Activated effector memory CD4-positive, alpha-beta T cell treated with Interleukin-2 at 50 U/mL for 16 hours (primary cell): ENCODE measurements at places on chromosomes 13 and 19.
A peak's percentile ranks its signal among the peaks of the same experiment; 100 is the strongest.

DNA sequence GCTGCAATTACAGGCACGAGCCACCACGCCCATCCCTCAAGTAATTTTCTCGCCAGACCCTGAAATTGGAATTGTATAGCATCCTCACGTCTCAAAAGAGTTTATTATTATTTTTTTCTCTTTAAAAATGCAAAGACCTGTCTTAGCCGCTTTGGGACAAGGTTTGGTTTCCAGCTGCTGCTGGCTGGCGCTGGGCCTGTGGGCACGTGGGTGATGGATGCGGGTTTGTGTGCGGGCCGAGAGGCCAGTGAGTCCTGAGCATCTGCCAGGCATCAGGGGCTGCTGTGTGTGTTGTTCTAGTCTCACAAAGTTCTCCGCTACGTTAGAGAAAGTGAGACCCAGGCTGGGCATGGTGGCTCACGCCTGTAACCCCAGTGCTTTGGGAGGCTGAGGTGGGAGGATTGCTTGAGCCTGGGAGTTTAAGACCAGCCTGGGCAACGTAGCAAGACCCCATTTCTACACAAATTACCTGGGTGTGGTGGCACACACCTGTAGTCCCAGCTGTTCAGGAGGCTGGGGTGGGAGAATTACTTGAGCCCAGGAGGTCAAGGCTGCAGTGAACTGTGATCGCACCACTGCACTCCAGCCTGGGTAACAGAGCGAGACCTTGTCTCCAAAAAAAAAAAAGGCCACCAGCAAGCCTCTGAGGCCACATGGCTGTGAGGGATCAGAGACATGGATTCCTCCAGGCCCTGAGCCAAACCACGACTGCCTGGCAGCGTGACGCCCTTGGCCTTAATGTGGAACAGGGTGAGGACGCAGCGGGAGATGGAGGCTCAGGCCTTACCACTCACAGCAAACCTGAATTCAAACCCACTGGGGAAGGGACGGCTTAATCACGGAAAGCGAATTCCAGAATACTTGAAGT is 4.7 kb upstream of the TMPRSS9 start:
- no peak for DNase-seq

GRCh38 chr13:79990048-79990447 is 350.9 kb downstream of the SPRY2 start:
- DNase-seq: no peak

GRCh38 chr19:32876236-32876918 is 6.8 kb upstream of the SLC7A9 start:
- no peak for DNase-seq

DNA sequence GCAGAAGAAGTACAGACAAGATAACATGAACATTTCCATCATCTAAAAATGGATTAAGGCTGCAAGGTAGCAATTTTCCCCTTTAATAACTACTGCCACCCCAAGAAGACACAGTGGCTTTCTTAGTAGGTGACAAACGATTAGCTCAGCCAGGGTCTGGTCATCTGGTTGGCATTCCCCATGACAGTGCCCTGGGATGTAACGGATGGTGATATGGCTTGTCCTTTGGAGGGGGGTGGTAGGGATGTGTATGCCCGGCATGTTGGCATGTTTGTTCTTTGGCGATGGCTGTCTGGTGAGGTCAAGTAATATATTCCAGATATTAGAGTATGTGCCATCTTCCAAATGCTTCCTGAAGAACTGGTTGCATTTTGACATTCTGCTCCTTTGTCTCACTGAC is 135.6 kb upstream of the ZNF536 start:
- DNase-seq: no peak

GRCh38 chr13:87942205-87942604 is 271.0 kb downstream of the SLITRK5 start:
- no peak for DNase-seq

- DNase-seq: peak; percentile 46
Observed at GRCh38 chr19:16586991-16587832, 15.0 kb upstream of the SLC35E1 start.

DNA sequence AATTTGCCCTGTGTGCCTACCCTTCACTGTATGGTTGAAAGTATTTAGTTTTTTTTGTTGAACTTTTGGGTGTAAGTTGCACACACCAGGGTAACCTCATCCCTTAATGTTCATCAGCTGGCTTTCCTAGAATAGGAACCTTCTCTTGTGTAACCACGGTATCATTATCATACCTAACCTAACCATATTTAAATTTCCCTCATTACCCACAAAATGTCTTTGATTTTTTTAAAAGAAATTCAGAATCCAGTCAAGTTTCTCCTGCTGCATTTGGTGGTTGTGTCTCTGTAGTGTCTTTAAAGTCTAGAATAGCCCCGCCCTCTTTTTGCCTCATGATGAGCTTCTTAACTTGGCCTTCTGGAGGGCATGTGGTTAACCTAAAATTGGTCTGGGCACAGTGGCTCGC is 80.3 kb downstream of the RYR1 start:
- DNase-seq: no peak

GRCh38 chr19:42066075-42066754 is 3.8 kb downstream of the GRIK5 start:
- DNase-seq: no peak

DNA sequence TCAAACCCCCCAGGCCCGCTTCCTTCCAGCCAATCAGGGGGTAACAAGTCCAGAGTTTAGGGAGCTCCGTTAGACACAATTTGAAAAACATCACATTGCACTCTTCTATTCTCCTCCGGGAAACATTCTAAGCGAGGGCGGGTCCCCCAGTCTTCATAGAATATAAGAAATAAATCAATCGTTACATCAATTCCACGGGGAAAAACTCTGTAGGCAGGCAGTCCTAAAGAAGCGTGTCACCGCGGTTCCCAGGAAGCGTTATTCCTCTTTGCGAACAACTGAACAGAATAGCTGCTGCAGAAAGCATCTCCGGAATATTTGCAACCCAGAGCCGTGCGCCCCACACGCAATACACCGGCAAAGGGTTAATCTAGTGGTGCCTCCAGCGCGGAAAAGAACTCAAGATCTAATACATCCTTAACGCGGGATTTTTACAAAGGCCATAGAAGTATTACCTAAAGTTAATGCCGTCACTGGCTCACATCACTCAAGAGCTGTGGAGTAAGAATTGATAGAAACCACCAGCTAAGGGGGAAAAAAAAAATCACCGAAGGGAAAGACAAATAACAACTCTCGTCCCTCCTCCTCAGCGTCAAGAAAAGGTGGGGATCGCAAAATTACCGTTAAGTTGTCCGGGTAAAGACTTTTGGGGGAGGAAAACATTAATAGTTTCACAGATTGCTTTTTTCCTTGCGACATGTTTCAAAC is 65.1 kb downstream of the KCNRG start:
- DNase-seq: peak; percentile 19

GRCh38 chr13:95470574-95471366 is 81.8 kb upstream of the CLDN10 start:
- no peak for DNase-seq

GRCh38 chr13:28313579-28313978 is 175.2 kb downstream of the PAN3 start:
- DNase-seq: no peak

- DNase-seq: no peak
Observed at GRCh38 chr13:27199696-27200095, 28.1 kb upstream of the USP12 start.

- no peak for DNase-seq
Observed at GRCh38 chr13:57925751-57926150, 294.2 kb downstream of the PCDH17 start.

DNA sequence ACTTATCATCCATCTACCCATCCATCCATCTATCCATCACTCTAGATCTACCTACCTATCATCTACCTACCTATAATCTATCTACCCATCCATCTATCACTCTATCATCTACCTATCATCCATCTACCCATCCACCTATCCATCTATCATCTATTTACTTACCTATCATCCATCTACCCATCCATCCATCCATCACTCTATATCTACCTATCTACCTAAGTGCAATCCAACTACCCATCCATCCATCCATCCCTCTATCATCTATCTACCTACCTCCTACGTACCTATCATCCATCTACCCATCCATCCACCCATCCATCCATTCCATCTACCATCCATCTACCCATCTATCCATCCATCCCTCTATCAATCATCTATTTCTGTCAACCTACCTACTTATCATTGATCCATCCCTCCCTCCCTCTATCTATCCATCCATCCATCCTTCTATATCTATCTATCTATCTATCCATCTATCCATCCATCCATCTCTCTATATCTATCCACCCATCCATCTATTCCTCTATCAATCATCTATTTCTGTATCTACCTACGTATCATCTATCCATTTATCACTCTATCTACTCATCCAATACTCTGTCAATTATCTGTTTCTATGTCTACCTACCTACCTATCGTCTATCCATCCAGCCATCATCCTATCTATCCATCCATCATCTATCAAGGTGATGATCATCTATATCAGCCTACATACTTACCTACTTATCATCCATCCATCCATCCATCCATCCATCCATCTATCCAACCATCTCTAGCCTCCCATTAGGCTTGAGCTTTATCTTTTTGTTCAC is 49.1 kb downstream of the CEBPG start:
- no peak for DNase-seq

DNA sequence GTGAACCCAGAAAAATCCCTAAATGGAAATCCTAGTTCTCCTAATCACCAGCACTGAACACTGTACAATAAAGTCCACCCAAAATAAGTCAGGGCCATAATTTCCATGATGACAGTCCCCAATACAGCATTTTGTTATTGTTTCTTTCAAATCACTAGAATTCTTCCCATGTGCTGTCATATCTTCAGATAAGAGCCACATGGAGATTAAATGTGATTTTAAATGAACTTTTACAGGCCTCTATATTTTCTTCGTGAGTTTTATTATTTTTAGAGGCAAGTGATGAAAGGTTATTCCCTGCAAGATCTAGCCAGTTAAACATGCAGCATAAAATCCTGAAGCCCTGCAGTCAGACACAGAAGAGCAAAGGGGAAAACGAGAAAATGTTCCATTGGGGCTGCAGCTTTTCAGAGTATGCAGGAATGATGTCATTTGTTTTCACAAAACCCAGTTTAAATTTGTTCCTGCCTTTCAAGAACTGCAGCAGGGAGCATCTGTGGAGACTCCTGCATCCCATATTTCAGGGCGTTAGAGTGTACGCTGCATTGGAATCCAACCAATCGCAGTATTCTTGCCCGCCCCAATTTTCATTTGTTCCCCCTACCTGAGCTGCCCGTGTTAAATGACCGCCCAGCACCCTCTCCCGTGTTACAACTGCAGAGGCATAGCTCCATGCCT is 167.2 kb upstream of the KLF12 start:
- DNase-seq: no peak

DNA sequence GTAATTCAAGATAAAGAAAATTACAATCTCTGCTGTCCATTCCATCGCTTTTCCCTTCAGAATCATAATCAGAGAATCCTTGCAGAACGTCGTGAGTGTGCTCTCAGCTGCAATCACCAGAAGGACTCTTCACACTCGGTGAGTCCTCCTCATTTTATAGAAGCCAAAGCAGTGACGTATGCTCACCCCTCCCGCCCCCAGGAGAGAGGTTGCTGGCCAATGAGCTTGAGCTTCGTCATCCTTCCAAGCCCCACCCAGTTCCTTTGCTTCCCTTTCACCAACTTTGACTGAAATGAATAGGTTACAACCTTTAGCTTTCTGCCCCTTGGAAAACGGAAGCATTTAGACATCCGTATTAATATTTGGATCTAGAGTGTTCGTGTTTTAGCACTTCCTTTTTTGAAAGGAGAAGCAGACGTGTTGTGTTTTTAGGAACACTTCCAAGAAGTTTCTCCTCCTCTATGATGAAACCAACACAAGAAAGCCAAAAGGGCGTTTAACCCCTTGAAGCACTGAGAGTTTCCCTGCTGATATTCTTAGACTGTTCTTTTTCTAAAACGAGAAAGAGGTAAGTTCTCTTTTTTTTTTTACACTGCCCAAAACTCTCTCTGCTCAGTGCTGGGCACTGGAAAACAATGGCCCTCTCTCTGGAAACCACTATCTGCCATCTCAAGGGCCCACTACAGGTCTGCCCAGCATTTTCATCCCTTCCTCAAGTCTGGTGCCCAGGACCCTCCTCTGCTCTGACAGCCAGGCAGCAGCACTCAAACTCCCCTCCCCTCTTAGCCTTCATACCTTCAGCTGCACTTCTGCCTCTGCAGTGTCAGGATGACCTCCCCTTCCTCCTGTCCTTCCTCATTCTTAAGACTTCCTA is 44.3 kb upstream of the CEACAM21 start:
- DNase-seq: peak; percentile 64

GRCh38 chr19:3467437-3468198 is 12.7 kb downstream of the SMIM24 start:
- no peak for DNase-seq

DNA sequence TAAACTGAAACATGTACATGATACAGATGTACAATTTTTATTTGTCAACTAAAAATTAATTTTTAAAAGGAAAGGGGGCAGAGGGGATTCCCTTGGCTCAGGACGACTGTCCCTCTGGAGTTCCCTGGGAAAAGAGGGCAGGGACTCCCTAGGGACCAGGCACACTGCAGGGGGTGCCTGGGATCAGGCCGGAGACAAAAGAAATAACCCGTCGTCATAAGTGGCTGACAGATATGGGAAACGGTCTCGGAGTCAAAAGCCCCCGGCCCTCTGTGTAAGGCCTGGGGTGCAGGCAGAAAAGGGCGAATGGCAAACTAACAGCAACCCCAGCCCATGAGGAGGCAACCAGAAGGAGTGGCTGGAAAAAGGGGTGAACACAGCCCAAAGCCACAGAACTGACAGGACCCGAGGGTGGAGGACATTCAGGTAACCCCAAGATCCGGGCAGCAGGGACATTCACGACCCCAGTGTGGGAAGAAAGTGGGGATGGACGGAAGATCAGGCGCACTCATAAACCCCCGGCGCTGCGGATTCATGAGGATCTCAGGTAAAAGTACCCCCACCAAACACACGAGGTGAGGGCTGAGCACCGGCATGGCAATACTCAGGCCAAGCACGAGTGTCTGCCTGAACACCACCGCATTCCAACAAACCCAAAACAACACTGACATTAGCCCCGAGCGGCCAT is 6.7 kb downstream of the MLLT1 start:
- DNase-seq: no peak

GRCh38 chr19:35755550-35756376 is 1.1 kb downstream of the HSPB6 start:
- DNase-seq: peak; percentile 54

GRCh38 chr13:34364633-34365032 is 546.7 kb downstream of the RFC3 start:
- DNase-seq: no peak

DNA sequence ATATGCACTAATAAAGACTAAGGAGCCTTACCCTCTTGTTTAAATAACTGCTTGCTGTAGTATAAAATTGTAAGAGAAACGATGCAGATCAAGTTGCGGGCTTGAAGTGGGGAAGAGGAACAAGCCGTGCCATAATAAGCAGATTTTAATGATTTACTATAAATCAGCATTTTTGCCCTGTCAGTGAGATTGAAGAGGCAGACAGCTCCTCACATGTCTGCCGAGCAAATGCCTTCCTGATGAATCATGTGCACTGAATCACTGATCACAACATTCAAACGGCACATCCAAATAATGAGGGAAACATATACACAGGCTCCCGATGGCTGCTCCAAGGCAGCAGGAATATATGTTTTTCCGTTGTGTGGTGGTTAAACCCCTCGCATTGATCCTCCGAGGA is 282.9 kb downstream of the TSHZ3 start:
- DNase-seq: no peak
